ENCODE measurements at places on chromosomes 12 and 14.

DNA sequence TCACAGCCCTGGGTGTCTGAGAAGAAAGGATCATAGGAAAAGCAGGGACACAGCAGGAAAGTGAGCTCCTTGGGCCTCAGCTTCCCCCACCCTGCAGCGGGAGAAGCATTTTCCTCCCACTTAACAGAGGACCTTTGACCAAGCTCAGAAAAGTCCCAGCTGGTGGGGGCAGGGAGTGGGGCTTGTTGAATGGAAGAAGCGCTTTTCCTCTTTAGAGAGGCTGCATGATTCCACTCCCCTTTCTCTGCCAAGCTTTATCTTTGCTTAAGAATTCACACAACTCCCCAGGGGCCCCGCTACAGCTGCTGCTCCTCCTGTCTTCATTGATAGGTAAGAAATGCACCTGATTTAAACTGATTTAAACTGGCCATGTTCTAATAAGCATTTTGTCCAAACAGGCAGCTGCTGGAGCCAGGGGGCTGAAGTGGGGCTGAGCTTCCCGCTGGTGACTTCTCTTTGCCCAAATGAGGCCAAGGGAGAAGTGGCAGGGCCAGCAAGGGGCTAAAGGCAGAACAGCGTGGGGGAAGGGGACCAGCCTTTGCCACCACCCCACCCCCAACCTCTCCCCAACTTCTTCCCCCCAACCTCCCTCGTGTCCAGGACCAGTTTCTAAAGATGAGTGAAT is 1.7 kb upstream of the PAPLN start:
- DNase-seq: no peak

- DNase-seq: no peak
Measured at GRCh38 chr12:107310621-107311020, 217.3 kb upstream of the CRY1 start.

DNA sequence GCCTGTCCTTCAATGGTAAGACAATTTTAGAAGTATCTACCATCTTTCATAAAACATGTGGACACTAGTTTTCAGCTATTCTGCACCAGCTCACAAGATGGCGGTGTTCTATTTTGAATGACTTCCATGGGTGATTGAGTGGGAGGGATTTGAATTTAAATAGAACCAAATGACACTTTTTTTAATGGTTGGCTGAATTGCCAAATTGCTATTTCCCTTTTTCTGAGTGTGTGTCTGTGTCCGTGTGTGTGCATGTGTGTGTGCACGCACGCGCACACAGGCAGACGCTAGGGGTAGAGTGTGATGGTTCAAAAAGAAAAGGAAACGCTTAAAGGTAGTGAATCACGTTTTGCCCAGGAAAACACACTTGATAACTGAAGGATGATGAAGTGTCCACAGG is 362.6 kb downstream of the DAD1 start:
- peak; percentile 56 for DNase-seq

- no peak for DNase-seq
Measured at GRCh38 chr12:72574138-72574537, 302.0 kb downstream of the TRHDE start.

GRCh38 chr14:67416085-67416484 is 4.1 kb upstream of the PLEK2 start:
- no peak for DNase-seq

DNA sequence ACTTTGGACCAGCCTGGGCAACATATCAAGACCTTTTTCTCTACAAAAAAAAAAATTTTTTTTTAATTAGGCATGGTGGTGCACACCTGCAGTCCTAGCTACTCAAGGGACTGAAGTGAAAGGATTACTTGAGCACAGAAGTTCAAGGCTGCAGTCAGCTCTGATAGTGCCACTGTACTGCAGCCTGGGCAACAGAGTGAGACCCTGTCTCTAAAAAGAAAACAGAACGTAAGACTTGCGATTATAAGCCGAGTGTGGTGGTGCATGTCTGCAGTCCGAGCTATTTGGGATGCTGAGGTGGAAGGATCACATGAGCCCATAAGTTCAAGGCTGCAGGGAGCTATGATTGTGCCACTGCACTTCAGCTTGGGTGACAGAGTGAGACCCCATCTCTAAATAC is 76.0 kb downstream of the DENND5B start:
- DNase-seq: no peak

GRCh38 chr12:118548887-118549509 is 172.6 kb downstream of the SUDS3 start:
- no peak for DNase-seq

DNA sequence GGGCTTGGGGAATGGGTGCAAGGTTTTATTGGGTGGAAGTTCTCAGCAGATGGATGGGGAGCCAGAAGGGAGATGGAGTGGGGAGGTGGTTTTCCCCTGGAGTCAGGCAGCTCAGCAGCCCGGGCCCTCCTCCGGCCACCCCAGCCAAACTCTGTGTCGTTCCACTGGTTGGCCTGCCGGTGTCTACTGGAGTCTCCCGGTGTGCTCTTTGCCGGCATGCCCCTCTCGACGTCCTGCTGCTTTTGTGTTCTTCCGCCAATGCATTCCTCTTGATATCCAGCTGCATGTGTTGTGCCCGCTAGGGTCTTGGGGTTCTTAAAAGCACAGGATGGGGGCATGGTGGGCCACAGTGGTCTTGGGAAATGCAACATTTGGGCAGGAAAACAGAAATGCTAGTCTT is 72.8 kb downstream of the SEC23A start:
- no peak for DNase-seq

DNA sequence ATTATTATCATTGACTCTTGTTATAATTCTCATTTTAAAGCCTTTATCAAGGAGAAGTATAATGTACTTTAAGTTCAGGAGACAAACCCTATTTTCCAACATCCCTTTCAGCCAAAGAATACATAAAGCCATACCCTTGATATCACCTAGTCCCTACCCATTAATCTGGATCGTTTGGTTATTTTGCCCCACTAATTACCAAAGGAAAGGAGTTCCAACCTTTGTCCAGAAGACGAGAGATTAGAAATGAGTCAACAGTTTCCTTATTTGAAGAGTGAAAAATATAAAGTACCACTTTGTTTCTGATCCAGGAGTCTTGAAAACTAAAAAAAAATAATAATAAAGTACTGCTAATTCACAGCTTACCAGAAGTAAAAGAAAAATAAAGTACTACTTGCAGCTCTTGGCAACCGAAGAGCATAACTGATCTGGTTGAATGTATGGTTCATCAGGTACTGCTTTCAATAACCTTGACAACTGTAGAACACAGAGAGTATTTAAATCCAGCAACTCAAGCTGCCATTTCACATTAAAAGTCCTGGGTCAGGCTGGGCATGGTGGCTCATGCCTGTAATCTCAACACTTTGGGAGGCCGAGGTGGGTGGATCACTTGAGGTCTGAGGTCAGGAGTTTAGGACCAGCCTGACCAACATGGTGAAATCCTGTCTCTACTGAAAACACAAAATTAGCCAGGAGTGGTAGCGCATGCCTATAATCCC is 33.7 kb downstream of the LIMA1 start:
- no peak for DNase-seq

- peak; percentile 100 for DNase-seq
Measured at GRCh38 chr14:22918804-22919600, at the start of gene RBM23. RBM23 (minus strand) TSS chr14:22919149.

GRCh38 chr12:92863251-92863650 is 65.8 kb downstream of the EEA1 start:
- DNase-seq: no peak

DNA sequence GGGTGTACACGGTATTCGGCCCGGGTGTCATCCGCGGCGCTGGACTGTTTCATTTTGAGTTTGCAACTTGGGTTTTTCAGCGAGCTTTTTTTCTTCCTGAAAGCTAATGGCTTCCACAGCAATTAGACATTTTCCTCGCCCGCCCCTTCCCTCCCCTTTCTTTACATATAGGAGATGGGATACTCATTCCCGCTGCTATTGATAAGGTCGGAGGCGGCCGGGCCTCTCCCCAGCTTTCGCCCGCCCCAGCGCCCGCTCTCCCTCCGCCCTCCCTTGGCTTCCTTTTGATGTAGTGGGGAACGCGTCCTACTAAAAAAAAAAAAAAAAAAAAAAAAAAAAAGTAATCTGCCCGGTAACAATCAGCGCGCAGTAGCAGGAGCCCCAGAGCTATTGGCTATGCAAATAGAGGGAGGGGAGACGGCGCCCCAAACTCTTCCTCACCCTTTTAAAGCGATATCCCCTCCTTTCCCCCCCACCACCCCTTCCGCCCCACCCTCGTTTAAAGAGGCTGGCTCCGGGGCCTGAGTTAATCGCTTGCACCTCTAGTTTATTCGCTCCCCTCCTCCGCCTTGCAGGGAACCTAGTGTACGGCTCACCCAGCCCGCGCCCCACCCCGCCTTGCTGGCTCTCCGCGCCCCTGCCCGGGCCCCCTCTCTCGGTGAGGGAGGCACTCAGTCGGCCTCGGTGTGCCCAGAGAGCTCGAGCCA is 1.7 kb upstream of the CCND2 start:
- peak; percentile 54 for DNase-seq

GRCh38 chr12:109378569-109378968 is 30.9 kb downstream of the MYO1H start:
- DNase-seq: no peak

DNA sequence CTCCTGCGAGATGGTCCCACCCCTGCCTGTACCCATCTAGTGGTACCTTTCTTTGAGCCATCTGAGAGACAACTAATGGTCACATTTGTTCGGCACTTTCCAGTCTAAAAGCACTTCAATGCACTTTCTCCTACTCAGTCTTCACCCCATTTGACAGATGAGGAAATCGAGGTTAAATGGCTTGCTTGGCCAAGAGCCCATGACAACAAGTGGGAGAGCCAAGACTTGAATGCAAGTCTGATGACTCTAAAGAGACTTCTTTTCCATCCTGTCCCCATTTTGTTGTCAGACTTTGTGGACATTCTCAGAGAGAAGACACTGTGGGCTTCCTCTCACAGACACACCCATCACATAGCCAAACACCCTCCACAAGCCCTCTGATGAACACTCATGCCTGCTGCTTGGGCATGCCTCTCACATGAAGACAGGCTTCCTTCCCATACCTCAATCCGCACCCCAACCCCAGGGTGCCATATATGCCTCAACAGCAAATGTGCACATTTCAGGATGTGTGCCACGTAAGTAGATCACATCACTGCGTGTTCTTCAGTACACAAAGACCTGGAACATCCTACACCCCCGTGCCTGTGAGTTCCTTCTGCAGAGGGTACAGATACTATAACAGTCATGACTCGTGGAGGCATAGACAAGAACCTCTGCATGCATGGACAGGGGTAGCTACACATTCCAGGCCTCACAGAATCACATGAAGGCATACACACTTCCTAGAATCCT is 805 bp downstream of the MYH7 start:
- no peak for DNase-seq

GRCh38 chr12:54028314-54029201 is at the start of gene HOXC6:
HOXC6 (plus strand) TSS chr12:54028440; CDS start chr12:54028522, 82 bp downstream.
- DNase-seq: no peak

GRCh38 chr14:105999361-106000028 is 473.1 kb downstream of the TMEM121 start:
- peak; percentile 73 for DNase-seq

DNA sequence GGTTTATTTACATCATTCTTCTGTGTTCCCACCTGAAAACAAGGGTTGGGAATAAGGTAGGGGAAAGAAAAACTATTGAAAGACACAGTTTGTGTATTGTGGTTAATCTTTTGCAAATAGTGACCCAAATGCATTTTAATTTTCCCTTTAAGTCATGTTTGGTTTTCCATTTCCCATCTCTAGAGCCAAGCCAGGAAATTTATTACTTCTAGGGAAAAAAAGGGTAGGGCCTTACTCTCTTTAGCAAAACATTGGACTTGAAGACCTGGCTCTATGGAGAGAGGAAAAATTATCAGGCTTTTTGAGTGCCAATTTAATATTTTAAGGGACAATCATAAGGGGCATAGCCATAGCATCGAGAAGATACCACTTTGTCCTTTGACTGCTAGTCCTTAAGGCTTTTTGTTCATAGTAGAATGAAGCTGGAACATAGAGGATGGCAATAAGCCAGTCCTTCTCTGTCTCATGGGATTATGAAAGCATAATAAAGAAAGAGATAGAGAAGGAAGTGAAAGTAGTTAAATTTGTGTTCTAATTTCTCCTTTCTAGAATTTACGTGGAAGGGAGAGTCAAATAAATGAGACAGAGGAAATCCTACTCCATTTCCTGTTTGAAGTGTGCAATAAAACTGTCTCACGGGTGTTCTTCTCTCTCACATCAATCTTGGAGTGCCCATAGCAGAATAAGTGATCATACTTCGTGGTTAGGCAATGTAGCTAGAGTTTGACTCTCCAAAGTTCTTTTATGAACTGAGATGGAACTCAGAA is 50.9 kb upstream of the PPFIA2 start:
- DNase-seq: peak; percentile 74

DNA sequence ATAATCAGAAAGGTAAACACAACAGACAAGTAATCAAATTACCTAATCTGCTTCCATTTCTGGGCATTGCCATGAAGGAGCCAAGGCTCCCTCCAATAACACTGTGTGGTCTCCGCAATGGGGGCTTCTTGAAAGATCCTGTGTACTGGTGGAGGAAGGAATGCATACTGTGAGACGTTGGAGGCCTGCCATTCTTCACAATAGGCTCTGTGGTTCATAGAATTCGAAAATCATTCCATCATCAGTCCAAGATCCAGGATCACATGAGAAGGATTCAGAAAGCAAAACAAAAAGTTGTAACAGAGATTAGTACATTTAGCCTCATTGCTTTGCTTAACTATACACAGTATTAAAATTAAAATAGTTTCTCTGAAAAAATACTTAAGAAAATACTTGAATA is 76.3 kb downstream of the CDK17 start:
- no peak for DNase-seq

DNA sequence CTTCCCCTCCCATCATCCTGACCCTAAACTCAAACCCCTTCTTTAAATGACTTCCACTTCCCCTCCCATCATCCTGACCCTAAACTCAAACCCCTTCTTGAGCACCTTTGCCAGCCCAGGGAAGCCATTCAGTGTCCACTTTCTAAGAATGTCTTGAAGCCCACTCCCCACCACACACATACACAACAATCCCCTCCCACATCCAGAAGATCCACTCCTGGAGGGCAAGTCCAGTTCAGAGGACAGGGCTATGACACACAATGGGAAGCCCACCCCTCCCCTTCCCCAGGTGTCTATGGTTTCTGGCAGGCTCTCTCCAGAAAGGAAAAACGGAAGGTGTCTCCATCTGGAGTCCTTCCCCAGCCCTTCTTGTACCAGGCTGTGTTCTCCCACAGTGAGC is 117.1 kb downstream of the KCNA5 start:
- DNase-seq: no peak

- no peak for DNase-seq
Measured at GRCh38 chr14:23513818-23514643, 37.5 kb downstream of the ZFHX2 start.

GRCh38 chr12:20305470-20305869 is 62.9 kb upstream of the PDE3A start:
- no peak for DNase-seq
